ENCODE measurements at places on chromosomes 2 and 18. TPM values are rescaled to one million over a fixed set of nuclear protein-coding genes. Genes with fewer than 3 reads are reported as not detected.

GPBAR1 gene
- total RNA-seq: under 0.01 TPM

RESP18 gene
- not detected for total RNA-seq

CD207 gene
- total RNA-seq: not detected

WIPF1 gene
- 13.0 TPM for total RNA-seq

GPR39 gene
- 3.2 TPM for total RNA-seq

FAM110C gene
- total RNA-seq: not detected

CXCR1 gene
- not detected for total RNA-seq

PLGLB1 gene
- 0.32 TPM for total RNA-seq

PCARE gene
- not detected for total RNA-seq

KLHL14 gene
- total RNA-seq: not detected

TMEM182 gene
- 1.3 TPM for total RNA-seq

PLCL1 gene
- 0.64 TPM for total RNA-seq

TANC1 gene
- 49.9 TPM for total RNA-seq

CD8B2 gene
- total RNA-seq: not detected

NTSR2 gene
- total RNA-seq: not detected

EFR3B gene
- total RNA-seq: under 0.01 TPM

GREB1 gene
- total RNA-seq: under 0.01 TPM

ACTG2 gene
- 59.6 TPM for total RNA-seq

L3MBTL4 gene
- total RNA-seq: not detected

GDF7 gene
- total RNA-seq: 12.2 TPM

PRSS56 gene
- not detected for total RNA-seq

TP53I3 gene
- 66.9 TPM for total RNA-seq

DLGAP1 gene
- total RNA-seq: under 0.01 TPM

FABP1 gene
- total RNA-seq: not detected

TUBA3E gene
- total RNA-seq: not detected

GPR75 gene
- 2.6 TPM for total RNA-seq

ABCB11 gene
- under 0.01 TPM for total RNA-seq

UGT1A8 gene
- not detected for total RNA-seq

All from fibroblast of villous mesenchyme (primary cell).